Mesenchymal stem cell (in vitro differentiated cells and primary cell): ENCODE measurements at places on chromosomes 2 and 18.

- no peak for DNase-seq
These were observed 7.7 kb downstream of the RASGRP3 start for GRCh38 chr2:33484042-33484621.

GRCh38 chr2:201759567-201759966 is 21.2 kb downstream of the ALS2 start:
- DNase-seq: no peak

GRCh38 chr2:198143793-198144192 is 339.4 kb downstream of the PLCL1 start:
- DNase-seq: no peak

GRCh38 chr2:144606466-144607095 is 86.7 kb upstream of the ZEB2 start:
- no peak for DNase-seq

DNA sequence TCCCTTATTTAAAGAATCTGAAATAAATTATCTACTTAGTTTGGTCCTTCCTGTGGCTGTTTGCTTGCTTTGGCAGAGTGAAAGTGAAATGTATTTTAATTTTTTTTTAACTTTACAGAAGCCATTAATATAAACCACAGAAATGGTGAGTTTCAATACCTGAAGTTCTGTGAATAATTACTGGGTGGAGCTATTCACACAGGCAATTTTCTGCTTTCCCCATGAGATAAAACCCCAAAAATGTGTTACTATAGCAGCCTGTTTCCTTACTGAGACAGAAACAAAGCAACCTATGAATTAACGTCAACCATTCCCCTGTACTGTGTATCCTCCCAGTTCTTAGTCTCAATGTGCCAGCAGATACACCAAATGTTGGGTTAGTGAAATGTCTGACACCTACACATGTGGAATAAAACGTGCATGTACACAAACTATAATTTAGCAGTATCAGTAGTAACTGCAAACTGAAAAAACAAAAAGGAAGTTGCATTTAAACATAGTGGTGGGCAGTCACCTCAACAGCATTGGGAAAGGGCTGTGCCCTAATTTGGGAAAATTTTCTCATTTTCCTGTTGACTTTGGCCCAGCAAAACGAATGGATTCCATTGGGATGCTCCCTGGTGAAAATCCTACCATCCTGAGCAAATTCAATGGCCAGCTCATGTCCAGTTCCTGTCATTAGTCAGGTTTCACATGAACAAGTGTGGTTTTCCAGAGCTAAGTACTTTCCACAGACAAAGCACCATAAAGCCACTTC is 73.1 kb upstream of the RMDN2 start:
- DNase-seq: no peak

DNA sequence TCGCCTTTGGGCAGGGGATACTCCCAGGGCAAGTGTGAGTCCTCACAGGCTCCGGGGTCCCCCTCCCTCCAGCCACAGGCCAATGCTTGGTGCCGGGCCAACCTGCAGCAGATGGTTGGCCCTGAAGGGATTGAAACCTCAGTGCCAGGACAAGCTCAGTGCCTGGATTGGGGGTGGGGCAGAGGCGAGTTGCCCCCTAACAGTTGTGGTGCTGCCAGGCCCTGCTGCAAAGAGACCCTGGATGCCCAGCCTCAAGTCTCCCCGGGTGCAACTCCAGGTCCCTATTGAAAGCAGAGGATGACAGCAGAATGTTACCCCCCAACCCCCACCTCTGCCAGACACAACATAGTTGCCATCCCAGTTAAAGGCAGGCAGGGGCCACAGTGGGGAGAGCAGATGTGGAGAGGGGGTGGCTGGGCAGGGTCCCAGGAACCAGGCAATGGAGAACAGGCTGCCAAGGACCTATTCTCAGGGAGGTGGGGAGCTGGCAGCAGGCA is 9.5 kb upstream of the RNF103 start:
- DNase-seq: no peak

GRCh38 chr2:7984693-7985353 is 697.0 kb upstream of the ID2 start:
- DNase-seq: no peak

DNA sequence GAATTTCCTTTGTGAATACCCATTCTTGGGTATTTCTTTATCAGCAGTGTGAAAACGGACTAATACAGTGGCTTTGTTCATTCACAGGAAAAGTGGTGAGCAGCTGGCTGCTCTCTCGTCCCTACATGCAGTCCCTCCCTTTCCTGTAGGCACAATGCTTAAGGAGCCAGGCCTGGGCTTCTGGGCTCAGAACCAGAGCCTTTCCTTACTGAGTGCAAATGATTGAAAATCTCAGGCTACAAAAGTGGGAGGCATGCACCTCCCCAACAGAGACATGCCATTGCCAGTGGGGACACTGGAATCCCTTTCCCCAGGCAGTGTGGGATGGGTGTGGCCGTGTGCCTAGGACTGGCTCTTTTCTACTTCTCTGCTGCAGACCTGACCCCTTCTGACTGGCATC is 61.3 kb downstream of the MCFD2 start:
- DNase-seq: no peak

DNA sequence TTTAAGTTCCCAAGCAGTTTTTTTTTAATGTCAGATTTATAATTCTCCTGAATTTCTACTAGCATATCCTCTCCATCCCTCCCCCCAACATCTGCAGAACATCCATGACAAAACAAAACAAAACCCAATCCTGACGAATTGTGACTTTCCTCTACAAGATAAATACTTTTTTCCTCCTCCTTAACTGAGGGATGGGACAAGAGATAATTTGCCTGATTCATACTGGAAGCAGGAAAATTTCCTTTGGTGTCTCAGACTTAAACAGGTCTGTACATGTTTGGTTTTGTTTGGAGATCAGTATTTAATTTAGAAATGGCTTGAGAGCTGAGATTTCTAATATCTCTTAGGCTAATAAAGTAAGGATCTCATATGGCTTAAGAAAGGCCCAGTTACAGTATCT is 2.2 kb downstream of the CAVIN2 start:
- DNase-seq: no peak

DNA sequence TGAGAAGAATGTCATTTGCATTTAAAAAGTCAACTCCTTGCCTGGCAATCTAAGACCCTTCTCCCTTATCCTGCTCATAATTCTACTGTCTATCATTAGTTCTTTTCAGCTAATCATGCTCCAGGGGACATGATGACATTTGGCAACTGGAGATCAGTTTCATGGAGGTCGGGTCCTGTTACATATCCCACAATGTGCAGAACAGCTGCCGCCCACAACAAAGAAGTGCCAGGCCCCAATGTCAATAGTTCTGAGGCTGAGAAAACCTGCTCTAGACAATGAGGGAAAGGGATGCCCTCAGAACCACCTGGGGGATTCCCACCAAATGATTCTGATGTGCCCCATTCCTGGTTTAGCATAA is 53.4 kb upstream of the IL1RL1 start:
- no peak for DNase-seq

DNA sequence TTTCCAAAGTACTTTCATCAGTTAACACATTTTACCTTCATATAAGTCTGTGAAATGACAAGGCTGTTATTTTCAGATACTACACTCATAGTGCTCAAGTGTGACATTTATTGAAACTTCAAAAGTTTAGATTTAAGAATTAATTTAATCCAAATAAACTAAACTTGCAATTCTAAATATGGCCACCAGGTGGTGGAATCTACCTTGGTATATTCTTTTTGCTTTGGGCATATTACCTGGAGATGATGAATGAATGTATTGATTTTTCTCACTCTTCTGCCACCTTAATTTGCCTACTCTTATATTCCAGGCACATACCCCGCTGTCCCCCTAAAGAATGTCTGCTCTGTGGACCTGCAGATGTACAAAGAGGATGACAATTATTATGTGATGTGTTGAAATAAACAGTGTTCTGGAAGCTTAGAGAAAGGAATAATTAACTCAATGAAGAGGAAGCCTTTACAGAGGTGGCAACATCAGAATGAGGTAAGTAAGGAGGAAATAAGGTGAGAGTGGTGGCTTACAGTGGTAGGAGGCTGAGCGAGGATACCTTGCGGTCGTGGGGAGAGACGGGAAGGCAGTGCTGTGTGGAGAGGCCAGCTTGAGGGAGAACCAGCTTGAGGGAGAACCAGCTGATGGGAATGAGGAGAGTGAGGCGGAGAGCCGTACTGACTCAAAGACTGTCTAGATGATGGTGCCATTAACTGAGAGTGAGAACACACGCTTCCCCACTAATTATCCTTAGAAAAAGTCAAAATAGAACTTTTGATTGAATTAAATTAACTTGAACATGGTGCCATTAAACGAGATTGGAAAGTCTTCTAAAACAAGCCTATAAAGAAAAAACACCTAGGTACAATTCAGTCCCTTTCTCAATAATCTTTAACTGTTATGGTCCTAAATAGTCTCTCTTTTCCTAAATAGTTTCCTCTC is 179.5 kb downstream of the CELF4 start:
- peak; percentile 30 for DNase-seq

DNA sequence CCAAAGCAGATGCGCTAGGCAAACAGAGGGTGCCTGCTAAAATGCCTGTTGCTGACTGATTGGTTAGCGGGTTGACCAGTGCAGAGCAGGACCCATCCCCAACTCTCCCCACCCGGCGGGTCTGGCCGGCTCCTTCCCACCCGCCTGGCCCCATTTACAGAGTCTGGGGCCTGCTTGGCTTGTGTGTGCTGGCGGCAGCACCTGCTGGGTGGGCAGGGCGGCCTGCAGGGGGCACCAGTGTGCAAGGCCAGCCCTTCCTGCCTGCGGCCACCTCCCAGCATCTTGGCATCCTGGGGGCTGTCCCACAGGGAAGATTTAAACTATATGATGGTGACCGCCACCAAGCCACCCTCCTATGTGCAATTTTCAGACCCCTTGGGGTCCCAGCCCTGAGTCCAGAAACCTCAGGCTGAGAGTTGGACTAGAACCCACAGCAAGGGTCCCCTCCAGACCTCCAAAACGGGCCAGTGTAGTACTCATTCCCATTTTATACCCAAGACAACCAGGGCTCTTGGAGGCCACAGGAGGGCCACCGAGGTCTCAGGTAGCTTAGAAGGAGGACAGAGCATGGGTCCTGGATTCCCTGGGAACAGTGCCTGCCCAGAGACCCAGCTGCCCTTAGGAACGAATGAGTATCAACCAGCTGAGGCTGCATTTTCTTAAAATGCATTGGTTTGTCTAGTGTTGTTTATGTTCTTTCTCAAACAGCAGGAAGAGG is 173.6 kb downstream of the SMAD7 start:
- peak; percentile 81 for DNase-seq

- DNase-seq: no peak
These were observed 357.6 kb downstream of the MTX2 start for GRCh38 chr2:176626796-176627195.
